ENCODE measurements at places on chromosomes 1 and 21.

DNA sequence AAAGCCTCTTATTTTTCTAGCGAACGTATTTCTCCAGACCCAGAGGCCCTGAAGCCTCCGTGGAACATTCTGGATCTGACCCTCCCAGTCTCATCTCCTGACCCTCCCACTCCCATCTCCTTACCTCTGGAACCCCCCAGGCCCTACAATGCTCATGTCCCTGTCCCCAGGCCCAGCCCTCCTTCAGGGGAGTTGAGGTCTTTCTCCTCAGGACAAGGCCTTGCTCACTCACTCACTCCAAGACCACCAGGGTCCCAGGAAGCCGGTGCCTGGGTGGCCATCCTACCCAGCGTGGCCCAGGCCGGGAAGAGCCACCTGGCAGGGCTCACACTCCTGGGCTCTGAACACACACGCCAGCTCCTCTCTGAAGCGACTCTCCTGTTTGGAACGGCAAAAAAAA, 68.7 kb downstream of the ALPL start:
- no peak for DNase-seq

DNA sequence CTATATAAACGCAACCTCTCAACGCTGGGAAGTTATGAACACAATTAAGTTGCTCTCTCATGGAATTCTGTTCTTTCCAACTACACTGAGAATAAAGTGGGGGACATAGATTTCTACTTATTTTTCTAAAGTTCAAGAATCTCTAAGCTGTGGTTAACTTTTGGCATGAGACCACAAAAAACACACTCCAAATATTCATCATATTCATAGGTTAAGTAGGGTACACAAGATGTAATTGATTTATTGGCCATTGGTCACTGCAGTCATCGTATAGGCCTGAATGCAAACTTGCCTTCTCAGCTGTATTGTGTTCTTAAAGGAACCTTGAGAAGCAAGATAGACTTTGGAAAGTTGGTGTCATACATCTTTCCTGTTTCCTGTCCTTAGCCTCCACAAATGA, 40.3 kb downstream of the PRRX1 start:
- DNase-seq, result no peak

GRCh38 chr1:154539486-154540483, 18.7 kb downstream of the UBE2Q1 start:
- DNase-seq, result no peak

DNA sequence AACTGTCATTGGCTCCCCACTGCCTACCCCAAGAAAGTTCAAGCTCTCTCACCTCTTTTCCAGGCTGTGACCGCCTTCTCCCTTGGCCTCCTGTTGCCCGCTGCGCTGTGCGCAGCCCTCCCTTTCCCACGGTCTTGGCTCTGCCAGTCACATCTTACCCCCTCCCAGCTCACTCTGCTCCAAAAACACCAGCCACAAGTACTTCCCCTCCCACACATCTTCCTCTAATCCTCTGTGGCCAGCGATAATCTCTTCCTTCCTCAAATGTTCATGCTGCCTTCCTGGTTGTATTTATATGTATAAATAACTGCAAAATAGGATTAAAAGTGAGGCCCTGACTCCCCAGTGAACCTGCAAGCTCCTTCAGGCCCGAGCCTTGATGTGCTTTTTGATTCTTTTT, 81.8 kb downstream of the AJAP1 start:
- no peak for DNase-seq

DNA sequence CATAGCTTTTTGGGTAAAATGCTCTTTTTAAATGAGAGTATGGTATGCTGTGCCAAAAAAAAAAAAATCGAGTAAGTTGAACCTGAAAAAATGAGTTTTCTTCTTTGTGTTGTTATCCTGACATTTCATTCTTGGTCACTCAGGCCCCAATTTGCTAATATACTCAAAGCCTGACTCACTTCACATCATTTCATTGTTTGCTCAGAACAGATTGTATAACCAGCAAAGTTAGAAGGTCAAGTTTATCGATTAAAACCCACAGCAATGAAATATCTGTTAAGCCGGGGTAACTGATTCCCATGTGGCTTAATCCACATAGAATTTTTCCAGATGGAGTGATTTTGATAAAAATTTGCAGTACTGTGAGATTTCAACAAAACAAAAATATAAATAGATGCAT, 363.7 kb downstream of the NEGR1 start:
- no peak for DNase-seq

DNA sequence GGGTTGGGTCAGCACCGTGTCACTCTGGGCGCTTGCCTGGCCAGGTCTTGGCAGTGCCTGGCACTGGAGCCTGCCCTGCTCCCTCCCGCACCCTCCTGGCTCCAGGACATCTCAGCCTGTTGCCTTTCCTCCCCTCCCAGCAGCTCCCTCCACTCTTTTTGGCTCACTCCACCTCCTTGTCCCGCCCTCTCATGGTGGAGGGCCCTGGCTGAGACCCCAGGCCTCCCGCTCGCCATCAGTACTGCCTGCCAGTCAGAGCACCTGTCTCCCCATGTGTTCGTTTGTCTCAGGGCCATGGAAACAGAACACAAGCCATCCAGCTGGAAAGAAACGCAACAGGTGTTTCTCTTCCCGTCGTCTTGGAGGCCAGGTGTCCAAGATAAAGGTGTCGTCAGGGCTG, 61.0 kb downstream of the B3GALT5 start:
- no peak for DNase-seq

DNA sequence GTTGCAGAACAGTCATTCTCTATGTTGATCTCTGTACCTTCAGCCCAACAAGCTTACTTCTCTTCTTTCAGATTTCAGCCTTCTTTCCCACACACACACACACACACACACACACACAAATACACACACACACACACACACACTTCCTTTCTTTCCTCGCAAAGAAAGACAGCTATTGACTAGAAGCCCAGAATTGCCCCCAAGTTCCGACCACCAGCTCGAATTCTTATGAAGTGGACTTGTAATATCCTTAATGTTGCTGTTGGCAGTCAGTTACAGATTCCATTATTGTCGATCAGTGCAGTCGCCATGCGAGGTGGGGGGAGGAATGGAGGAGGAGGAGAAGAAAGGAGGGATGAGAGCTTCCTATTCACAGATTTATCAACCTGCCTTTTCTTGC, 125.5 kb downstream of the CLEC20A start:
- DNase-seq, result no peak

DNA sequence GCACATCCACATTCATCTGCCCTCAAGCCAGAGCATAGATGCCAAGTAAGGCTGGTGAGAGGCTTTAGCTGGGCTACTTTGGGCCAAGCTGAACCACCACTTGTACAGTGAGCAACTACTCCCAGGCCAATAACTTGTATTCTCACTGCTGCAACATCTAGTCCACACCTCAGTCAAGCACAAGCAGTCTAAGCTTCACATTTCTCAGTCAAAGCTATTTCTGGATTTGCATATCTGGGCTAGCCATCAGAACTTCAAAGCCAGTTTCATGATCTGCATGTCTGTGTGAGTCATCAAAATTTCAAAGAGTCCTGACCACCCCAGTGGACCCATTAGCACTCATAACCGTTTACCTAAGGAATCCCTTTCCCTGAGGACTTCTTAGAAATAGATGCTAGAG, 77.7 kb upstream of the DIRAS3 start:
- DNase-seq, result no peak

GRCh38 chr1:81458186-81458585, 342.5 kb upstream of the ADGRL2 start:
- no peak for DNase-seq

DNA sequence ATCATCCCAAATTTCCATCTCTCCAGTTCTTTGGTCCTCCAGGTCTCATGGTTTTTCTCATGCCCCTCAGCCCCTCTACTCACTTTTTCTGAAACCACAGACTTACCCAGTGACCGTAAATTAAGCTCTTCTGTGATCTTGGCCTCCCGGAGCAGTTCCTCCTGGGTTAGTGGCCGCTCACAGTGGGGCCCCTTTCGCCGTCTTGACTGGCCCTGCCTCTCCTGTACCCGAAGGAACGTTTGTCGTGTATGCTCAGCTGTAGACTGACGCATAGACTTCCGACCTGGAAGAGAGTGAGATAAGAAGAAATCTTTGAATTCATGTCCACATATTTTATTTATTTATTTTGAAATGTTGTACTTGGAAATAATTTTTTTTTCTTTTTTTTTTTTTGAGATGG, 5.8 kb downstream of the VPS72 start:
- no peak for DNase-seq

GRCh38 chr1:56726706-56727105, 81.6 kb downstream of the PRKAA2 start:
- DNase-seq, result no peak

- no peak for DNase-seq
Observed at GRCh38 chr1:228540161-228540917, 53.2 kb downstream of the RNF187 start.

- no peak for DNase-seq
Observed at GRCh38 chr1:155379180-155379579, 58.5 kb downstream of the RUSC1 start.

GRCh38 chr1:203944651-203945404, 83.4 kb downstream of the SNRPE start:
- DNase-seq, result no peak

DNA sequence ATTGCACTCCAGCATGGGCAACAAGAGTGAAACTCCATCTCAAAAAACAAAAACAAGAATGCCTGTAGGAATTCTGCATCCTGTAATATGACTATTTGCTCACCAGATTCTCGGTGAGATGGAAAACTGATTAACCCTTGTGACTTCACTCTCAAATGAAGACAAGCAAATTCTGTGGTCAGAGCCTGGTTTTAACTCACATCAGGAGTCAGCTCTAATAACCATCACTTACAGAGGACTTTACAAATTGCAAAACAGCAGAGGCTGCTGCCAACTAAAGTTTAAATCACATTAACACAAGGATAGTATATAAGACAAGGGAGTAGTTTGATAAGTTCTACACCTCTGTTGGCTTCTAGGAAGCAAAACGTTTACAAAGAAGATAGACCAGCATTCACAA, 35.7 kb upstream of the FAM163A start:
- no peak for DNase-seq

GRCh38 chr1:176869577-176869976, 294.9 kb downstream of the ASTN1 start:
- no peak for DNase-seq

GRCh38 chr1:77504986-77505385, 177.5 kb downstream of the ZZZ3 start:
- no peak for DNase-seq

DNA sequence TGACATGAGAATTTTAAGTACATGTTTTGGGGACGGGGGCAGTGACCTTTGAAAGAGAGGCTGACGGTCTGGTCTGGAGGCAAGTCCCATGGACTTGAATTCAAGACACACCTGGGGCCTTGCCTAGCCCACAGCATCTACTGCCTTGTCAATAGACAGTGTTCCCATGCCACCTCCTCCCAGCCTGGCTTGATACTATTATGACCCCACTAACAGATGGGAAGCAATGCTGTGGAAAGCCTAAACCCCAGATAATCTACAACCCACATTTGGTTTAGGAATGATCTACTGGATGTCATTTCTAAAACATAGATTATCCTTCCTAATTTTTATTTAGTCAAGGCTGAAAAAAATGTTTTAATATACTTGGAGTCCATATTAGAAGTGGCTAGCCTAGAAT, 17.8 kb upstream of the NFASC start:
- DNase-seq, result no peak

DNA sequence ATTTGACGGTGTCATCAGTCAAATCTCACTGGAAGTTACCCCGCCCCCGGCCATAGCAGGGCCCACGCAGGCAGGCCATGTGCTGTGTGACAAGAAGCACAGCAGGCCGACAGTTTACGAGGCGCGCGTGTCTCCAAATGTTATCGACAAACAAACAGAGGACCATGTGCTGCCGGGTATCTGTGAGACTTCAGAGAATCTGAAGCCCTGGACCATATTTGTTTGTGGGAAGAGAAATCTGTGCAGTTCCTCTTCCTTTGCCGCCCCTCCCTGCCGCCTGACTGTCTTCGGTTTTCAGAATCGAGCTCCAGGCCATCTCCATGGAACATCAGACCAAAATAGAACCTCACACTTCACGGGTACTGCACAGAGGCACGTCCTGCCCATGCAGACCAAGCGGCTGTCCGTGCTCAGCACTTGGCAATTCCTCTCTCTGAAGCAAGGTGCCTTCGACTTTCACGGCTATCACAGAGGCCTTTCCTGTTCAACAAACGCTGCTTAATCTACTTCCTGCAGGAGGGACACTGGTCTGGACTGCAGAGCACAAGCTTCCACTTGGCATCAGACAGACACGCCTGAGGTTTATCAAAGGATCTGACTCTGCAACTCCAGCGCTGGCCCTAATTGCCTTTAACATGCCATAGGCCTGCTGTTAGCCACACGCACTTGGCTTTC, 135.7 kb upstream of the KRTAP19-8 start:
- DNase-seq, result no peak

GRCh38 chr1:160488347-160489058, 34.6 kb downstream of the SLAMF6 start:
- DNase-seq, result no peak

DNA sequence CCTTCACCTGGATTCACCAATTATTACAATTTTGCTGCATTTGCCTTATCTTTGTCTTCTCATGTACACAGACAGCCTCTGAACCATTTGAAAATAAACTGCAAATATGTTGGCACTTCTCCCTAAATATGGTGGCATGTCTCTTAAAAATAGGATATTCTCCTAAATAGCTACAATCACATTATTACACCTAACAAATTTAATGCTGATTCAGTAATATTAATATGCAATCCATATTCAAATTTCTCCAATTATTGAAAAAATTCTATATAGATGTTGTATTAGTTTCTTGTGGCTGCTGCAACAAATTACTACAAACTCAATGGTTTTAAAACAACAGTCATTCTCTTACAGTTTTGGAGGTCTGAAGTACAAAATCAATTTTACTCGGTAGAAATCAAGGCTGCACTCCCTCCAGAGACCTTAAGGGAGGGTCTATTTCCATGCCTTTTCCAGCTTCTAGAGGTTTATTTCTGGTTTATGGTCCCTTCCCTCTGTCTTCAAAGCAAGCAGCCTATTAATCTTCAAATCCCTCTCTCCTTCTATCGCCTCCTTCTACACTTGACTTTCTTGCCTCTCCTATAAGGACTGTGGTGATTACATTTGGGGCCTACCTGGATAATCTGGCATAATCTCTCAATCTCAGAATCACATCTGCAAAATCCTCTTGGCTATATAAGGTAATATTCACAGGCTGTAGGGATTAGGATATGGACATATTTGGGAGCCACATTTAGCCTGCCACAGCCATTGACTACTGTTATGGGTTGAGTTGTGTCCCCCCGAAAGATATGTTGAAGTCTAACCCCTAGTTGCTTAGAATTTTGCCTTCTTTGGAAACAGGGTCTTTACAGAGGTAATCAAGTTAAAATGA, 52.5 kb upstream of the BOLA1 start:
- DNase-seq, result no peak

Data from effector CD8-positive, alpha-beta T cell (primary cell).